Kasumi-1 (cell line): ENCODE measurements at places on chromosomes 12 and 14.
A peak's percentile ranks its signal among the peaks of the same experiment; 100 is the strongest.

DNA sequence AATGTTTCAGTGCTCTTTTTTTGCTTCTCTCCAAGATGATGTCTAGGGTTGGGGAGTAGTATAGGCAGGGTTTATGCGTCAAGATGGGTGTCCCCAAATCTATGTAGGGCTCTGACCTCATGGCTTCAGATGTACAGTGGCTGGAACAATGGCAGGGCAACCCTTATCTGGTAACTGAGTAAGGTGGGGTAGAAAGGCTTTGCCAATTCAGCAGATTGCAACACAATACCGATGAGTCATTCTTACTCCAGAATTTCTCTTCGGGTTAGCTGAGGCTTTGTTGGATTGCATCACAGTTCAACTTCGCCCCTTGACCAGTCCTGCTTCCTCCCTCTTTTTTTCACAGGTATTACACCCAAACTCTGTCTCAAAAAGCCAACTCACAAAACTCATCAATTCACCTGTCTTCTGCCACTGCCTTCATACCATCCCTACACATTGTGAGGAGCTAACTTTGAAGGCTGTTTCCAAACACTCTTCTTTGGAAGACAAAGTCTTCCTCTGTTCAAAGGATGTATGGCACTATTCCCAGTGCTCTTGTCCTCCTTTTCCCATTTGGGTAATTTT is 190.2 kb upstream of the CNOT2 start:
- DNase-seq = peak; percentile 5

- DNase-seq = no peak
These were observed 405.2 kb downstream of the EGLN3 start for GRCh38 chr14:33545696-33546095.

- no peak for DNase-seq
These were observed 37.3 kb upstream of the ATXN2 start for GRCh38 chr12:111636209-111636945.

DNA sequence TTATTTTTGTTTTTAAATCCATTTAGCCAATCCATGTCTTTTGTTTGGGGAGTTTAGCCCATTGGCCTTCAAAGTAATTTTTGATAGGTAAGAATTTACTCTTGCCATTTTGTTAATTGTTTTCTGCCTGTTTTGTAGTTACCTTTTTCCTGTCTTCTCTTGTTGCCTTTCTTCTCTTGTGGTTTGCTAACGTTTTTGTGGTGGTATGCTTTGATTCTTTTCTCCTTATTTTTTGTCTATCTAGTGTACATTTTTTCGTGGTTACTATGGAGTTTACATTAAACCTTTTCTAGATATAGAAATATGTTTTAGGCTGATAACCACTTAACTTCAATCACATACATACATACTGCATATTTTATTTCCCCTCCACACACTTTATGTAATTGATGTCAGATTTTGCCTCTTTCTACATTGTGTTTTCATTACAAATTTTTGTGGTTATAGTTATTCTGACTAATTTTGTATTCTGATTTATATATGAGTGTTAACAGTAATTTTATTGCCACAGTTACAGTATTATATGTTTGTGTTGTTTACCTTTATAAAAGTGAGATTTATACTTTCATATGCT is 19.2 kb upstream of the PPP1R12A start:
- no peak for DNase-seq

DNA sequence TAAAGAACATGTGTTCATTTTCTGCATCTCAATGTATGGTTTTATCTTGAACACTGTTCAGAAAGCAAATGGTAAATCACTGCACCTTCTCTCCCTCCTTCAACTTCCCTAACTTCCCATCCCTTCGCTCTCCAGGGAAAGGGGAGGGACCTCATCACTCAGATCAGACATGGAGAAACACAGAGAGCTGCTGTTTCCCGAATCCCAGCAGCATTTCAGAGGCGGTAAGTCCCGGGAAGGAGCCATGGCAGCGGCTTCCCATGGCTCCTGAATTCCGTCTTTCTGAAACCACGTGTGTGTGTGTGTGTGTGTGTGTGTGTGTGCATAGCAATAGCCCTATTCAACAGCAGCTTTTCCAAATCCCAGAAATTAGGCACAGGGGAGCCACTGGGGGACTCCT is 125.4 kb upstream of the TMCC3 start:
- DNase-seq = no peak

DNA sequence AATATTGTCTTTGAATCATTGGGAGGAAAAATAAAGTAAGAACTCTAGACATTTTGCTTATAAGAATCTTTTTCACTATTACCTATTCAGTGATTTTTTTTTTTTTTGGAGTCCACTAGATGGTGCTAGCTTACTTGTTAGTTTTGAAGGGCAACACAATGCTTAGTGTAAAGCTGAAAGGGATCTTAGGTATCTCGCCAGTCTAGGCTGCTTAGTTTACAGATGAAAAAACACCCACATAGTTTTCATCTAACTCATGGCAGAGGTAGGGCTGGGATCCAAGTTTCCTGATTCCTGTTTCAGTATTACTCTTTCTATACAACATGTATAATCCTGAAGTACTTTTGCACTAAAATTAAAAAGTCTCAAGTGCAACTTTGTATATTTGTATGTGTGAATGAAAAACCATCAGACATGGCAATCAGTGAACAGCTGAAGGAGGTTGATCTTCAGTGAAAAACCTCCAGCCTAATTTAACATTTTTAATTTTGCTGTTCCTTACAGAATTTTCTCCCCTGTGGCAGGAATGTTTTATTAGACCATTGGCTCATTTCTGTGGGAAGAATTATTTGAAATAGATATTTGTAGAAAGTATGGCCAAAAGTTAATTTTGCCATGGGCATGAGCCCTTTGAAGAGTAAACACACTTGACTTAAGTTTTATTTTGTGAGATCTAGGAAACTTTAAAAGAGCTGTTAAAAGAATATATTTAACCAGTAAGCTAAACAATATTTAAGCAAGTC is 40.7 kb downstream of the LRRIQ1 start:
- peak; percentile 84 for DNase-seq

DNA sequence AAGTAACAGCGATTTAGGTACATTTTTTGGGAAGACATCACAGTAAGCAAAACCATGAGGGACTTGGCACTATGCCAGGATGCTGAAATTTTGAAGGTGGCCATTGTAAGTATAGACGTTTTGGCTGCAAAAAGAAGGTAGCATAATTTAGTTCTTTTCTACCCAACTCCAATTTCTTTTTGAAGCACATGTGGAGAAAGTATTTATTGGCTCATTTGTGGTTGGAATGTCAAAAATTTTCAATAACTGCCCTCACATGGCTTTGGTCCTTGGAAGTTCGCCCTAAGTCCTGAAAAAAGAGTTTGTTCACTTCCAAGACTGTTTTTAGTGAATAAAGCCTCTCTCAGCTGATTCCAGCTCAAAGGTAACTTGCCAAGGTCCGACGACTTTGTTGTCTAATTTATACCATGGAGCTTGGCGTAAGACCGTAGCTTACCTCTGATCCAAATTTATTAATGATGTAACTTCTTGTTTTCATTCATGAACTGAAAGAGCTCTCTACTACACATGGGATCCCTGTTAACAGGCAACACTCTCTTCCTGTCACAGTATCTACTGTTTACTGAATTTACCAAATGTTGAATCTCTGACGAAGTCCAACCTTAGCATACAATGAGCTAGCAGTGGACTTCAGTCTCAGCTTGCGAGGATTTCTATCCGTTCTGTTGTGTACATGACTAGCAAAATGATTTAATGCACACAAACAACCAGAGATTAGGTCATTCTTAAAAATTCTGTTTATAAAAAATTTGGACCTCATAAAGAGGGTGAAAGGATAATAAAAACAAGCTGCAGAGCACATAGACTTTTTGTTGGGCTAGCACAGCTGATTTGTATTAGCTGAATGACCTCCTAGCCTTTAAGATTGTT is 49.0 kb downstream of the MSRB3 start:
- DNase-seq = no peak
